ENCODE measurements at places on chromosomes 11 and 22.

- no peak for DNase-seq
These were observed 33.1 kb downstream of the SEZ6L start for GRCh38 chr22:26202280-26202924.

- DNase-seq: no peak
These were observed 85.2 kb upstream of the FGF3 start for GRCh38 chr11:69904161-69904973.

GRCh38 chr22:33883961-33884808, 36.1 kb downstream of the LARGE1 start:
- no peak for DNase-seq

- peak; percentile 86 for DNase-seq
These were observed 28.4 kb downstream of the ZNF143 start for GRCh38 chr11:9489080-9489765.

GRCh38 chr22:46967445-46968358, 205.3 kb downstream of the TBC1D22A start:
- no peak for DNase-seq

GRCh38 chr22:45203150-45203951, 37.3 kb downstream of the KIAA0930 start:
- DNase-seq: no peak

- no peak for DNase-seq
These were observed 49.9 kb downstream of the FAM118A start for GRCh38 chr22:45359627-45360026.

GRCh38 chr11:35141571-35141971, 2.6 kb downstream of the CD44 start:
- DNase-seq: no peak

- DNase-seq: no peak
These were observed 3.1 kb downstream of the CERK start for GRCh38 chr22:46734830-46735453.

GRCh38 chr11:101434026-101434643, 149.7 kb downstream of the TRPC6 start:
- DNase-seq: no peak

- DNase-seq: no peak
These were observed 198.2 kb downstream of the SNX19 start for GRCh38 chr11:130718120-130718519.

Data from fibroblast of upper back skin (primary cell).